ENCODE measurements at places on chromosomes 1 and 21.
A peak's percentile ranks its signal among the peaks of the same experiment; 100 is the strongest.

GRCh38 chr1:87812871-87813577, 484.3 kb downstream of the LMO4 start:
- no peak for DNase-seq

GRCh38 chr21:26389971-26390641, 183.0 kb downstream of the CYYR1 start:
- DNase-seq, result no peak

DNA sequence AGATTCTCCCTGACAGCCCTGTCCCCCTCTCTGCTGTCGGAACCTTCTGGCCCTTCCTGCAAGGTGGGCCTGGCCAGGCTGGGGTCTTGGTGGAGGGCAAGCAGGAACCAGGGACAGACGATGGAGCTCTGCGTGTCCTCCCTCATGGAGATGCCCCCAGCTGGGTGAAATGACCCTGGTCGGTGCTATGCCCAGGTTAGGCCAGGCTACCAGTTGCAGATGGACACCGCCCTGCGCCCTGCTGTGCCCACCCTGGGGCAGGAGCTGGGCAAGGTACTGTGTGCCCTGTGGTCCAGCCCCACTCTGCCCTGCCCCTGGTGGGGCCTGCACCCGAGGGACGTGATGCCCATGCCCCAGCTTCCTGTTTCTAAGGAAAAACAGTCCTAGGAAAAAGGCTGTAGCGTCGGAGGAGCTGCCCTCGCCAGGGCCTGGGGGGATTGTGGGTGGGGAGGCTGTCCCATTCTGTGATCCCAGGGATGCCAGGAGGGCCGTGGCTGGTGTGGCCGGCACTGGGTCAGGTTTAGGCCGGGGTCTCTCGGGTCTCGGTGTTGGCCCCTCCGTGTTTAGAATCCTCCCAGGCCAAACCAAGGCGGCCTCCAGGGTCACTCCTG, 77.6 kb downstream of the MORN1 start:
- no peak for DNase-seq

DNA sequence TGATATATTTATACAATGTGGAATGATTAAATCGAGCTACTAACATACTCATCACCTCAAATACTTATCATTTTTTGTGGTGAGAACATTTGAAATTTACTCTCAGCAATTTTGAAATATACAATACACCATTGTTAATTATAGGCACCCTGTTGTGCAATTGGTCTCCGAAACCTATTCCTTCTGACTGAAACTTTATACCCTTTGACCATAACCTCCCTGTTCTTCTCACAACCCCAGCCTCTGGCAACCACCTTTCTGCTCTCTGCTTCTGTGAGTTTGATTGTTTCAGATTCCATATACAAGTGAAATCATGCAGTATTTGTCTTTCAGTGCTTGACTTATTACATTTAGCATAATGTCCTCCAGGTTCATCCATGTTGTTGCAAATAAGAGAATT, 49.5 kb downstream of the SETD4 start:
- no peak for DNase-seq

DNA sequence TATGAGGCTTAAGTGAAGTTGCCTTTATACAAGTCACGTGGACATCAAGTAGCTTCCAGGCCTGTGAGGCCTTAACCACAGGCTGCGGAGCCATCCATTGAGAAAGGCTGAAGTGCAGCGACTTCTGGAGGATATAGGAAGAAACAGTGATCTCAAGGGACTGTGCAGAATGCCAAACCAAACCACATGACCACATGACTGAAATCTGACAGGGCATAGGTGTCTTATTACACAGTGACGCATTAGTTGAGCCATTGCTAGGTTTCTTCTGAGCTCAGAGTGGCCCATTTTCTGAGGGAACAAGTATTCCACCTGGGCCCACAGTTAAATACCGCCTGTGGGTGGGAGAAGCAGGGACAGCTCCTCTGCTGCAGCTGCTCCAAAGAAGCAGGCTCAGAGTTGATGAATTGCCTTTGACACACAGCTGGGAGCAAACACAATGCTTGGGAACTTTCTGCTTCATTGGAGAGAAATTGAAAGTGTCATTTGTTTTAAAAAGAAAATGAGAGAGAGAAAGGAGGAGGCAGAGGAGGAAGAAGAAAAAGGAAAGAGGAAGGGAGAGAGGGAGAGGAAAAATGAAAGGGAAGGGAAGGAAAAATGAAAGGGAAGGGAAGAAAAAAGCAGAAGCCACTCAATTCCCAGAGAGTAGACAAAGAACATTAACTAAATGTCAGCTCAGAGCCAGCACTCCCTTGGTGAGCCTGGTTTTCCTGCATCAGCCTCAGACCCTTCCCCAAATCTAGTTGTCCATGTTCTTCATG, 94.4 kb downstream of the COLGALT2 start:
- DNase-seq, result no peak

- DNase-seq, result no peak
Measured at GRCh38 chr1:12285496-12286143, 55.8 kb downstream of the VPS13D start.

- no peak for DNase-seq
Measured at GRCh38 chr1:28374297-28374696, 4.8 kb downstream of the PHACTR4 start.

DNA sequence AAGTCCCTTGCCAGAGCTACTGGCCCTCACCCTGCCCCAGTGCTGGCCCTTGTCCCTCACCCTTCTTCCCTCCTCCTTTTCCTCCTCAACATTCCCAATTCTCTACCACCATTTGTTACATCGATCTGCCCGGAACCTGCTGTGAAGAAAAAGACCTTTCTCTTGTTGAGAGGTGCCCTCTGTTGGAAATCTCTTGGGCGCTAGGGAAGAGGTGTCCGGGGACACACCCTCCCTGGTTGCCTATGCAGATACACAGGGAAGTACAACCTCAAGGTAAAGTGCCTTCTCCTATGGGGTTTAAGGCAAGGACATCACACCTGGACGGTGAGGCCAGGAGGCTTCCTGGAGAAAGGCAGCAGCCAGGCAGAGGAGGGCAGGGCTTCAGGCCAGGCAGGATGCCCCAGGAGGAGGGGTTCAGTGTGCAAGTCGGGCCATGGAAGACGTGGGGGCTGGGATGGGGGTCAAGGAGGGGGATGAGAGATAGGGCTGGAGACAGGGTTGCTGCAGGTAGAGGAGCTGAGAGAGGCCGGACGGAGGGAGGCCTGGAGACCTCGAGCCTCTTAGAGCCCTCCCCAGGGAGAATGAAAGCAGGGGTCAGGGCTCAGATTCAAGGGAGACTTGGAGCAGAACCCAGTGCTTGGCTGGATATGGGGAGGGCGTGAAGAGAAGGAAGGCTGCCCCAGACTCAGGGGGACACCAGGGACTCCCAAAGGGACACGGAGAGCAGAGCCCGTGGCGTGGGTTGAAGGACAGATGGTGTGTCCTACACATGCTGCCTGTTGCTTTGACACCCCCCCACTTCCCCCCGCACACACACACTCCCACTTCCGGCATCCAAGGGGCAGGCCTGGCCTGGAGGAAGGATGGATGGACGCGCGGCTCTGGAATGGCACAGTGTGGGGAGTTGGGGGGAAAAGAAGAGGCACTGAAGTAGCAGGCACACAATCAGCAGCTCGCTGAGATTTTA, 44.5 kb downstream of the RIPK4 start:
- DNase-seq, result no peak

DNA sequence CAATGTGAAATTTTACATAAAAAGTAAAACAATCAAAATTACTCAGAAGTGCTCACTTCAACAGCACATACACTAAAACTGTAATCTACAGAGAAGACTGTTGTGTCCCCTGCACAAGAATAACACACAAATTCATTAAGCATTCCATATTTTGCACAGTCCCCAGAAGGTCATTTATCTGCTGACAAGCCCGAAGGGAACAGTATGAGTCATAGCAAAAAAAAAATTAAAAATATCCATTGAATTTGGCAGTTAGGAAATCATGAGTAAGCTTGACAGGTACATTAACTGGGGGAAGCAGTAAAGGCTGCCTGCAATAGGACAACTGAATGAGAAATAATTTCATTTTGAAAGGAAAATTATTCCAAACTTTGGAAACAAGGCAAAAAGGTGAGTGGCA, 3.3 kb upstream of the CACYBP start:
- DNase-seq, result no peak

DNA sequence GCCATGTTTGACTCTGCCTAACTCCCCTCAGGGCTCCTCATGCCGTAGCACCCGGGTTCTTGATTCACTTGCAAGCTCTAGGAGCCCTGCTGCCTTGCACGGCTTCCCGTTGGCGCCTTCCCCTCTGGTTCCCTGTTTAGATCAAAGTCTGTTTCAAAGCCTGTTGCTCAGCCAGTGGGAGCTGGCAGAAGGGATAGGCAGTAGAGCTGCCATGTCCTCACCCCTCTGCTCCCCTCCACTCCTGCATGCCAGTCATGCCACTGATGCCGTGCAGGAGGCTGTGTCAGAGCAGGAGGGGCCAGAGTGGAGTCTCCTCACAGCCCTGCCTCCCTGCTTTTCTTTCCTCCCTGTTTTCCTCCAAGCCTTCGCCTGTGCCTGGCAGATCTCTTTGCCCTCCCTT, 26.5 kb downstream of the HMGCS2 start:
- no peak for DNase-seq

GRCh38 chr1:94117259-94117851, 3.6 kb downstream of the ABCA4 start:
- no peak for DNase-seq

GRCh38 chr1:2595261-2595811, 8.8 kb downstream of the PRXL2B start:
- no peak for DNase-seq

DNA sequence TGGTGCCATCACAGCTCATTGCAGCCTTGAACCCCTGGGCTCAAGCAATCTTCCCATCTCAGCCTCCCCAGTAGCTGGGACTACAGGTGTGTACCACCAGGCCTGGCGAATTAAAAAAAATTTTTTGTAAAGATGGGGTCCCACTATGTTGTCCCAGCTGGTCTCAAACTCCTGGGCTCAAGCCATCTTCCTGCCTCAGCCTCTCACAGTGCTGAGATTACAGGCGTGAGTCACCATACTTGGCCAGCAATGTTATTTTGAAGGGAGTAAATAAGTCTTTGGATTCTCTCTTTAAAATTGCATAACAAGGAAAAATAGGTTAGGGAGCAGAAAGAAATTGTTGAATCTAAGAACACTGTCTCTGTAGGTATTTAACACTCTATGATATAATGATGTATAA, 111.3 kb downstream of the RPS6KC1 start:
- DNase-seq, result no peak

DNA sequence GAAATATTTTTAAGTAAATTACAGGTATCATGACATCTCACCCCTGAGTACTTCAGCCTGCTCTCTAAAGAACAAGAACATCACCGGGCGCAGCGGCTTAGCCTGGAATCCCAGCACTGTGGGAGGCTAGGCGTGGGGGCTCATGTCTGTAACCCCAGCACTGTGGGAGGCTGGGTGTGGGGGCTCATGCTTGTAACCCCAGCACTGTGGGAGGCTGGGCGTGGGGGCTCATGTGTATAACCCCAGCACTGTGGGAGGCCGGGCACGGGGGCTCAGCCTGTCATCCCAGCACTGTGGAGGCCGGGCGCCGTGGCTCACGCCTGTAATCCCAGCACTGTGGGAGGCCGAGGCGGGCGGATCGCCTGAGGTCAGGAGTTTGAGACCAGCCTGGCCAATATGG, 7.7 kb upstream of the CDK11B start:
- no peak for DNase-seq

GRCh38 chr1:152983234-152983633, 647 bp upstream of the SPRR1A start:
- no peak for DNase-seq

GRCh38 chr1:198001776-198002408, 84.7 kb downstream of the LHX9 start:
- DNase-seq, result no peak

DNA sequence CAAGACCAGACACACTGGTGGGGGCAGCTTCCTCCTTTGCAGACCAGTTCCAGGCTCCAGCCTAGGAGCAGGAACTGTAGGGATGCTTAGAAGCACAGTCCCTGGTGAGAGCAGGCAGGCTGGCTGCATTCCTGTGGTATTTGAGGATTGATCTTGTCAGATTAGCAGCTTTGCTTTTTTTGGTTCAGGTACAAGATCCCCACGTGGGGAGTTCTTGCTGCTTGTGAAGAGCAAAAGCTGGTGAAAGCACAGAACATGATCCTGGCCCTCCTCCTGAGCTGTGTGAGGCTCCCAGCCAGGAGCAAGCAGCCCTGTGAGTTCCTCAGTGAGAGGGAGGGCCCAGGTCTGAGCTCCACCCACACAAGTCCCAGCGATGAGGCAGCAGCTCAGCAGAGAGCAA, 75.3 kb upstream of the ARTN start:
- DNase-seq, result peak; percentile 14

DNA sequence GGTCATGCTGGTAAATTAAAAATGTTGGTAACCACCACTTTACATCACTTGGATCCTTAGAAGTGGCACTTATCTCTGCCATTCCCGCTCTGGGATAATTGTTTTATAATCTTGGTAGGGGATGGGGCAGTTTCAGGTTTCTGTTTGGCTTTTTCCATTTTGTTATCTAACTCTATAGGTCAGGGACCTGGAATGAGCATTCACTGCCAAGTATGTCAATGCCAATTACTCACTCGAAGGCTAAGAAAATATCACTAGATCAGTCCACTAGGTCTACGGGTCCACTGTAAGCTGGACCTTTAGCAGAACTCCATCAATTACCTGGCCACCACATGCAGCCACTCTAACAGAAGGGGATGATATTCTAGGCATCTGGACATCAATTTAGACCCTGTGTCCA, 4.5 kb upstream of the DIP2A start:
- no peak for DNase-seq

GRCh38 chr1:28905921-28906666, 8.3 kb upstream of the EPB41 start:
- no peak for DNase-seq

- DNase-seq, result no peak
Measured at GRCh38 chr1:18134324-18135046, 26.9 kb downstream of the IGSF21 start.

GRCh38 chr1:212514782-212515181, 82.1 kb downstream of the NENF start:
- DNase-seq, result no peak

- no peak for DNase-seq
Measured at GRCh38 chr1:22751124-22751531, 40.5 kb downstream of the EPHB2 start.

GRCh38 chr1:18840145-18840544, 19.3 kb downstream of the TAS1R2 start:
- DNase-seq, result no peak

GRCh38 chr1:181593042-181593441, 109.7 kb downstream of the CACNA1E start:
- no peak for DNase-seq

GRCh38 chr1:41414716-41415306, 53.6 kb downstream of the FOXO6 start:
- DNase-seq, result no peak

DNA sequence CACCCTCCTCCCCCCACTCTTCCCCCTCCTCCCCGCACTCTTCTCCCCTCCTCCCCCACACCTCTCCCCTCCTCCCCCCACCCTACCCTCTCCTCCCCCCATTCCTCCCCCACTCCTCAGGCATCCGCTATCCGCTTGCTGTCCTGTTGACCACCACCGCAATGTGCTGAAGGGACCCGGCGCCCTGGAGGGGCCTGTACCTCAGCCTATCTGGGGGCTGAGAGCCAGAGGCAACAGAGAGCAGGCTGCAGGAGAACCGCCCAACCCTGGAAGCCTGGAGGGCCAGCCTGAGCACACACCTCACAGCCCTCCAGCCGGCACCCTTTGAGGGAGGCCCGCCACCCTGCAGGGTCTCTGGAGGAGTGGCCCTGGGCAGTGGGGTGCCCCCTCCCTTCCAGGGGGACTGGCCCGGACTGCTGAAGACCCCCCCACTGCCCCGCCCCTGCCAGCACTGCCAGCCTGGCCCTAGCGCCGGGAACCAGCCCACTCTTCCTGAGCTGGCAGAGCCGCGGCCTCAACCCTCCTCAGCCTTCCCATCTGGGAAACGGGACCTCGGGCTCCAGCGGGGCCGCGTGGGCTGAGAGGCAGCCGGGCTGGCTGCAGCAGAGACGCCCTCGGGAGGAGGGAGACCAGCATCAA, 1.2 kb downstream of the C1QTNF12 start:
- DNase-seq, result no peak

All from HuH-7 (cell line).